Activated T-cell treated with anti-CD3 and anti-CD28 coated beads, Interleukin-2, amount 50 U/mL, for 48 hours (primary cell): ENCODE measurements at places on chromosomes 12 and 14.

- DNase-seq: no peak
These were observed 76.6 kb upstream of the KCNH3 start for GRCh38 chr12:49462083-49462744.

GRCh38 chr12:70577283-70577634, 60.0 kb downstream of the PTPRB start:
- no peak for DNase-seq

DNA sequence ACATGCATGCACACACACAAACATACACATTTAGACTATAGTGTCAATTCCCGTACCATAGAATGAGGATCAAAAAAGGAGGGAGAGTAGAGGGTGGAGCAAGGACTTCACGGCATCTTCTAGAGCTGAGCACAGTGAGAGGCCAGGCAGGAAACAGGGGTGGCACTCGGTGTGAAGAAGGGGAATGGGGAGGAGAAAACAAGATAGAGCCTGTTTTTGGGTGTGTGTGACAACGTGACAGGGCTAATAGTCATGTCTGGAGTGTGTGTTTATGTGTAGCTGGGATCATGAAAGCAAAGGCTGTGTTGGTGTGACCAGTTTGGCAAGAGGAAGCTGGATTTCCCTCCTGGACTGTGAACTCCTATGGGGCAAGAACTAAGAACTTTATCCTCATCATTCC, 9.9 kb upstream of the ACVR1B start:
- no peak for DNase-seq

GRCh38 chr12:66242311-66242710, 53.3 kb downstream of the IRAK3 start:
- DNase-seq: no peak
